ENCODE measurements at places on chromosomes 16 and 17.

DNA sequence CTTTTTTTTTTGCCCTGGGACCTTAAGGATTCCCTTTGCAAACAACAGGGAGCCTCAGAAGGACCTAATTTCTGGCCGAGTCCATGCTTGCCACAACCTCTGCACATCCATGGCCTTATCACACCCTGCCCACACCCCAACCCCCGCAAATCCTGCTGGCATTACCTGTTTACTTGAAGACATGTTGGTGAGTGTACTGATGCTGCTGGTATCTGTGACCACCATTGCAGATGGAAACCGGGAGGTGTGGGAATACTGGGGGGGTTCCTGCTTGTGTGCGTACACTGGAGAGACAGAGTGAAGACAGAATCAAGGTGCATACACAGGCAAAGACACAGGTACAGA is 46.0 kb downstream of the HNF1B start:
- no peak for DNase-seq

- DNase-seq, result no peak
Observed at GRCh38 chr16:85835227-85835751, 35.8 kb downstream of the COX4I1 start.

DNA sequence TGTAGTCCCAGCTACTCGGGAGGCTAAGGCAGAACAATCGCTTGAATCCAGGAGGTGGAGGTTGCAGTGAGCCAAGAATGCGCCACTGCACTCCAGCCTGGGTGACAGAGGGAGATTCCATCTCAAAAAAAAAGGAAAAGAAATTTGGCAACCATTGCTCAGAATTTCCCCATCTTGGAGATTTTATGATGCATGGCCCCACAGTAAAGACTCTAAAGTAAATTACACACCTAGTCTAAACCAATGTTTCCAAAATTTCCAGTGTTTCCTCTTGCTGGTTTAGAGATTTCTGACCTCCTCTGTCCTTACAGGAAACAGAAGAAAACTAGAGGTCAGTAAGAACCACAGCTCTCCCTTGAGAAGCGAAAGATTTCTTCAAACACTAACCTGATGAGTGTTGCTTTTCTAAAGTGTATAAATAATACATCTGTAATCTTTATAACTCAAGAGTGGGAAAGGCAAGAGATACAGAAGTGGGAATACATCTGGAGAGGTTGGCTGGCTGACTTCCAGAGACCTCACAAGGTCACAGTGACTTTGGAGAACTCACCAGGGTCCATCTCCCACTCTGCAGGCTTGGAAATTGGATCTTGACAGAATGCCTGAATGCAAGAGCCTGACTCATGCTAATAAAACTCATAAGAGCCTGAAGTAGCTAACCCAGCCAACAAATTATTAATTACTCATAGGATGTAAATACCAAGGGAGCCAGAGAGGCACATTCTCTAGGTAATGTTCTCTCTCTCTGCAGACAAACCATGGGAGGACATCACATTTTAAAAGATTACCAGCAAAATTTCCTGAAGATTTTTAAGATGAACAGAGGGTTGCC is 8.8 kb downstream of the ADAT1 start:
- DNase-seq, result no peak

DNA sequence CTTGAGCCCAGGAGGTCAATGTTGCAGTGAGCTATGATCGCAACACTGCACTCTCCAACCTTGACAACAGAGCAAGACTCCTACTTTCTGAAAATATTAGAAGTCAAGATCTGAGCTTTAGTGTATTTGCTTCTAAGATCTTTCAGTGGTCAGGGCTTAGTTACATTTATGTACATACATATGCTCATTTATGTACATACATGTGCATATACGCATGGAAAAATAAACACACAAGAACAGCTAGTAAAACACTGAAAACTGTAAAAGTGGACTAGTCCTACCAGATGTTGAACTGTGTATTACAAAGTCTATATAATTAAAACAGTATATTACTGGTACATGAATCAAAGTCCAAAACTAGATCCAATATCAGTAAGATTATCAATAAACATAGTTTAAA is 28.3 kb downstream of the PTRH2 start:
- DNase-seq, result no peak

DNA sequence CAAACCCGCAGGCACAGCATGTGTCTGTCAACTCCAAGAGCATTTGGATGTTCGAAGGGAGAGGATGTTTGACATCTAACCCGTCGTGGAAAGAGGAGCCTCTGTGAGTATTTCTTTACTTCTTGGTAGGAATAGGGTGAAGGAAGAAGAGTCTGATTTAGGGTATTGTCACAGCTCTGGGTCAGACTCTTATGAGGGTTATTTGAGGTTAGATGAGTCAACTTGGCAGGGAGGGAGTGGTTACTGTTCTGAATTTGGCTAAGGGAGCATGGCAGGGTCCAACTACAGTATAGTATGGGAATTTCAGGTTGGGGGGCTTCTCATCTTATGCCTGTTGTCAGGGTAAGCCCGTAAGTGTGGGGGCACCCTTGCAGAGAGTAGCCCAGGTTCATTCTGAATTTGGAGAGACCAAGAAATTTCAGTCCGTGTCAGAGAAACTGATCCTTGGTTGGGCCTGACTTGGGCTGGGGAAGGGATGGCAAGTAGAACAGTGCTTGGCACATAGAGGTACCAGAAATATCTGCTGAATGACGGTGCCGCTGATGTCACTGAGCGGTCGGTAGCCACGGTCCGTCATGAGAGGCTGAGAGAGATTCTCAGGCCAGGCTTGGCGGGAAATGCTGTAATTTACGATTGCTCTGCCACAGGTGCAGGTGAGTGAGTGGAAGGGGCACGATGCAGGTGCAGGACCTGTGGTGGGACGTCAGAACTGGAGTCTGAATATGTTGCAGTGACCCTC is 43.2 kb downstream of the MYH3 start:
- DNase-seq, result no peak

- no peak for DNase-seq
Observed at GRCh38 chr16:1432388-1433262, 1.7 kb downstream of the PERCC1 start.

- DNase-seq, result no peak
Observed at GRCh38 chr17:13288248-13288647, 270.4 kb upstream of the ELAC2 start.

DNA sequence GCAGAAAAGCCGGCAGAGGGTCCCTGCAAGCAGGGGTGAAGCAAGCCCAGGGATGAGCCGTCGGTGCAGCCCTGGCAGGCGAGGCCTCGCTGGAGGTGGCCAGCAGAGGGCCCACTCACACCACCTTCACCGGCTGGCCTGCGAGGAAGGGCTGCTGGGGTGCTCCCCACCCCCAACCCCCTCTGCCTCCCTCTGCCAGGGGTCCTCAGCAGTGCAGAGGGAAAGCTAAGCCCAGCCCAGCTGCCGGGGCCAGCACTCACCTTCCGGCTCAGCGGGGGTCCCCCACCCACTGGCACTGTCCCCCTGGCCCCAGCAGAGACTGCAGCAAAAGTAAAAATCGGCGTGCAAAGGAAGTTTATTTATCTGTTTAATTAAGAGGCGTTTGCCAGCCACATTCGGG is 113.4 kb downstream of the ENGASE start:
- no peak for DNase-seq

- DNase-seq, result peak; percentile 18
Observed at GRCh38 chr17:68290268-68290954, 516 bp downstream of the SLC16A6 start.

GRCh38 chr17:40065769-40066510 is 3.2 kb downstream of the THRA start:
- DNase-seq, result no peak

GRCh38 chr17:77569846-77570564 is 388.5 kb upstream of the TNRC6C start:
- DNase-seq, result no peak

DNA sequence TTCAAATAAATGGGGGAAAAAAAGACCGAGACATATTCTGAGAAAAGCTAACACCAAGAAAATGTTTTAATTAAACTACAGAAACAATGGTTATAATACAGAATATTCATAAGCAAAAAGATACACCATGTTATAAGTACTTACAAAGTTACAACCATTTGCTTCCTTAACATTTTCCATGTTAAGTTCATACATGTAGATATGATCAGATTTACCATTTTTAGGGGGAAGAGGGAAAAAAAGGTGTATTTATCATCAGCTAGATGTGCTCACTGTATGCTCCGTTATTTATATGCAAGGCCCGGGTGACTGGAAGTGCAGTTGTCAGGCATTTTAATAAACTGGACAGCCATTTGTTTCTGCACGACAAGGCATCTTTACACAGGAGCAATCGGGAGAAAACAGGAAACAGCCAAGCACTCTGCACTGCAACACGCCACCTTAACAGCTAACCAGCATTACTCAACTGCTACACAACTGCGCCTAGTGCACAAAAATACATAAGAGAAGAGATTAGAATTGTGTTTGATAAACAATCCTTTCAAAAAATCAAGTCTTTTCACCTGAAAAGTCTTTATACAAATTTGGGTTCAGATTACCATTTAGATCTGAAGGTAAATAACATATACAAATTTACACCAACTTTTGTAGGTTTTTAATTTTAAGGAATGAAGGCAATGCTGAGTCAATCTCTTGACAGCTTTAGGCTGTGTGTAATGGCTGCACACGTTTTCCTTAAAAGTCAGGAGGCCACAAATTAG is 2.9 kb downstream of the SRSF2 start:
- DNase-seq, result no peak

GRCh38 chr17:10754109-10754508 is 24.3 kb upstream of the TMEM220 start:
- DNase-seq, result no peak

DNA sequence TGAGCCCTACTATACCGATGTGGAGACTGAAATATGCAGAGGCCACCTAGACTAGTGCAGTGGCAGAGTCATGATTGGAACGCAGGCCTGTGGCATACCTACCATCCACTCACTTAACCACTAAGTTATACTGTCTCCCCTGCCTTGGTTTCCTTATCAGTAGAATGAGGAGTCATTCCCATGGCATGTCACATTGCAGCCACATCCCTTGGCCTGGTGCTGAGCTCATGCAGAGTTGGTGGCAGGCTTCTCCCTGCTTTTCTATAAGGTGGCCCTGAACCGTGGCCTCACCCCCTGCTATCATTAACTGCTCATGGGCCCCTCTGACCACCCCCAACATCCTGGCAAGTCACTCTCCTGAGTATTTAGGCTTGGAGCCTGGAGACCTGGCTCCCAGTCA is 212.5 kb downstream of the KATNIP start:
- DNase-seq, result no peak

DNA sequence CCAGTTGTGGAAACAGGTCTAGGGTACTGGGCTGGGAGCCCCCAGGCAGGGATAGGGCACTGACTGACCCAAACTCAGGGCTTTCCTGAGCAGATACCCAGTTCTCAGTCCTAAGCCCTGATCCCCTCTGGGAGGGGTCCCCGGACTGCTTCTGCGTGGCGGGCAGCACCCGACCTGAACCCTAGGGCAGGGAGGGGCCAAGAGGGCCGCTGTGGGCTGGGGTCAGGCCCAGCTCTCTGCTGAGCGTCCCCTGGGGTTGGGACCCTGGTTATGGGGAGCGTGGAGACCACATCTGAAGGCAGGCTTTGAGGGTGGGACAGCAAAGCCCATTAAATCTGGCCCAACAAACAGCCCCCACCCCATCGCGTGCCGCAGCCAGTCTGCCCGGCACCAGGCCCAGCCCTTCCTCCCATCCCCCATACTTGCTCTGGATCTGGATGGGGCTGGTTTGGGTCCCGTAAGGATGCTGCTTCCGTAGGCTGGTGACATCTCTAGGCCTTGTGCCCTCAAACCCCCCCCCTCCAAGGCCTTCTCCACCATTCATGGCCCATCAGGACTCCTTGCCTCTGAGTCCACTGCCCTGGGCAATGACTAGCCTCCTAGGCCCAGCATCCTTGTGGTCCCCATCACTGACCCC is 691 bp upstream of the FAM83G start:
- DNase-seq, result no peak

- DNase-seq, result no peak
Observed at GRCh38 chr16:84785843-84786581, 33.8 kb upstream of the CRISPLD2 start.

DNA sequence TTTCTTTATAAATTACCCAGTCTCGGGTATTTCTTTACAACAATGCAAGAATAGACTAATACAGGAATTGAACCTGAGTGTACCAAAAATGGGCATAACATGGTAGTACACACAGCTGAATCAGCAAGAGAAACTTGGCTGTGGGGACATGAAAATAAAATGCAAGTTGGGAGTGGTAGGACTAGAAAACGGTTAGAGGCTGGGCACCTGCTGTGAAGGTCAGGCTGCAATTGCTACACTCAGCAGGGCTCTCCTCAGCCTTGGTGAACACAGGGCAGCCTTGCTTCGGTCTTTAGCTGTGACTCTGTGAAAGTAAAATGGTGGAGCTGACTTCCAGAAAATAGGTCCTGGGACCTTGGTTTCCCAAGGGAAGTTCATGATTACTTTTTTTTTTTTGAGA is 45.6 kb downstream of the CNGB1 start:
- DNase-seq, result no peak

DNA sequence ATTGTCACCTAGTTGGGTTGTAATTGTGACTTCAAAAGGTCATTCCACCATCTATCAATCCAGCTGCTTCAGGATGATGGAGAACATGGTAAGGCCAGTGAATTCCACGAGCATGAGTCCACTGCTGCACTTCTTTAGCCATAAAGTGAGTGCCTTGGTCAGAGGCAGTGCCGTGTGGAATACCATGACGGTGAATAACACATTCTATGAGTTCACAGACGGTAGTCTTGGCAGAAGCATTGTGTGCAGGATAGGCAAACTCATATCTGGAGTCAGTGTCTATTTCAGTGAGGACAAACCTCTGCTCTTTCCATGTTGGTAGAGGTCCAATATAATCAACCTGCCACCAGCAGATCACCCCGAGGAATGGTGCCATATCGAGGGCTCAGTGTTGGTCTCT is 650.9 kb downstream of the KCNJ2 start:
- no peak for DNase-seq

DNA sequence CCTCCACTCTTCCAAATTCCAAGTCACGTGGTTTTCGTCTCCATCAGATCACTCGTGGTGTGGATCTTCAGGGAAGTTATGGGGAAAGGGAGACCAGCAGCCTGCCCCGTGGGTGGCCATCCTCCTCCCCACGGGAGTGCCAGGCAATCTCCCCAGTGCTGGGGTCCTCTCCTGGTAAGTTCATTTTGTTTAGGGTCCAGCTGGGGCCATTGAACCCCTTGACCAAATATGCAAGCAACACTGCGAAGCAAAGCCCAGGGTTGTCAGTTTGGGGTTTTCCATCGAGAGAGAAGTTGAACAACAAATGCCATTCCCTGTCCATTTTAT is 4.1 kb upstream of the LCMT1 start:
- no peak for DNase-seq

- no peak for DNase-seq
Observed at GRCh38 chr16:47388705-47389104, 72.2 kb downstream of the ITFG1 start.

- no peak for DNase-seq
Observed at GRCh38 chr16:51556694-51557340, 405.7 kb upstream of the SALL1 start.

- DNase-seq, result no peak
Observed at GRCh38 chr16:3488801-3489200, 6.5 kb downstream of the C16orf90 start.
